ENCODE measurements at places on chromosomes 16 and 17. TPM values are rescaled to one million over a fixed set of nuclear protein-coding genes. Genes with fewer than 3 reads are reported as not detected.

Gene ERN2
- not detected for total RNA-seq

Gene CCL14
- not detected for total RNA-seq

Gene CTRB1
- not detected for total RNA-seq

Gene BICDL2
- total RNA-seq: not detected

Gene CDH3
- total RNA-seq: 0.23 TPM

Gene ADAD2
- not detected for total RNA-seq

Measured in A549 treated with CORT108297 at 1 μM for 4 hours (cell line).